Activated T-helper 1 cell treated with anti-CD3 and anti-CD28 coated beads, Interleukin-12 subunit alpha, Interleukin-12 subunit beta, Interleukin-2, Interleukin-4 antibody, amounts not matched to agents 30 ng/mL and 10 ng/mL and 1 ng/mL, durations not matched to agents 14 hours and 24 hours and 36 hours (primary cell): ENCODE measurements at places on chromosomes 3 and 15. TPM values are rescaled to one million over a fixed set of nuclear protein-coding genes. Genes with fewer than 3 reads are reported as not detected.
A peak's percentile ranks its signal among the peaks of the same experiment; 100 is the strongest.

DNA sequence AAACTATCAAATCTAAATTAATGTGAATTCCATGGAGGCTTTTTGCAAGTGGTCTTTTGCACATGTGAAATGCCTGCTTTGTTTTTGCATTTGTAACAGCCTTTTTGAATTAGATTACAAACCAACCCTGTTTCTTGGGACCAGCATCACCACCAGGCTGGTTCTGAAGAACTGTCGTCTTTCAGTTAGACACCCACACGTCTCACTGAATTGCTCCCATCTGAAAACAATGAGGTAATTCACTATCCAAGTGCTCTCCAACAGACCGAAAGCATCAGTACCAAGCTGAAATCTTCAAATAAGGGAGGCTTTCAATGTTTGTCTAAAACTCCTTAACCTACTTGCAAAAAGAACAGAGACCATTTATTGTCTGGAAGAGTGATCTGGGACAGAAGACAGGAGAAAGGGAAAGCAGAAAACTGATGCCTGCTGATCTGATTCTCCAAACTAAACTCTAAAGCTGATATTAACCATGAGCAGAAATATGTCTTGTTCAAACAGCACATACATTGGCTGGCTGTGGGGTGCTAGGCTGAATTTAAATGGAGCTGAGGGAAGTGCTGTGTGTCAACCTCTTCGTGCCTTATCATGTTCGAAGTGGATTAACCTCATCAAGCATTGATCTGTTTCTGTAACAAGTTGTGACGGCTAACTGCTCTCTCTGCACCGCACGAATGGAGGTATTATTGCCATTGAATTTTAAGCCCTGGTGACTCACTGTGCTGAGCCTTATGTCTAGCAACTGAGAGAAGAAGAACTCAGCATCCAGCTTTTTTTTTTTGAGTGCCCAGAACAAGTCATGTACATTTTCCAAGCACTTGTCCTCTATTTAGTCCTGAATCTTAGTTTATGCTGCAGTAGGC, 213.7 kb upstream of the P2RY1 start:
- DNase-seq, result no peak

CHRNA7 gene
- not detected in 2 replicates for total RNA-seq

GRCh38 chr3:99418709-99419108, 219.7 kb upstream of the COL8A1 start:
- no peak for DNase-seq

DNA sequence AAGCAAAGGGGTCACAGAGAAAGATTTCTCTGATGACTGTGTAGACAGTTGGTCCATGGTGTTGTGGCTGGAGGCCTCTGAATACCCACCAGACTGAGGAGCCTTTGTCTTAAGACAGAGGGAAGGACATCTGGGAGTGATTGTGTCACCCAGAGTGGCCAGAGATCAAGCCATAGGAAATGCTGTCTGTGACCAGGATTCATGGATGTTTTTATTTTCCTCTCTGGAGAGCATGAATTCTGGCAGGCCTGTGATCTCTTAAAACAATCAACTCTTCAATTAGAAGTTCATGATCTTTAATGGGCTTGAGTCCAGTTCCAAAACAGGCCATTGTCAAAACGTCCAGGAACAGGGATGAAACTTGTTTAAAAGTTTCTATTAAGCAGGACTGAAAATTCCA, 198.9 kb upstream of the CTDSPL start:
- DNase-seq, result no peak

ADAMTS9 gene
- not detected in 2 replicates for total RNA-seq

ERICH6 gene
- total RNA-seq, result not detected in 2 replicates

DNA sequence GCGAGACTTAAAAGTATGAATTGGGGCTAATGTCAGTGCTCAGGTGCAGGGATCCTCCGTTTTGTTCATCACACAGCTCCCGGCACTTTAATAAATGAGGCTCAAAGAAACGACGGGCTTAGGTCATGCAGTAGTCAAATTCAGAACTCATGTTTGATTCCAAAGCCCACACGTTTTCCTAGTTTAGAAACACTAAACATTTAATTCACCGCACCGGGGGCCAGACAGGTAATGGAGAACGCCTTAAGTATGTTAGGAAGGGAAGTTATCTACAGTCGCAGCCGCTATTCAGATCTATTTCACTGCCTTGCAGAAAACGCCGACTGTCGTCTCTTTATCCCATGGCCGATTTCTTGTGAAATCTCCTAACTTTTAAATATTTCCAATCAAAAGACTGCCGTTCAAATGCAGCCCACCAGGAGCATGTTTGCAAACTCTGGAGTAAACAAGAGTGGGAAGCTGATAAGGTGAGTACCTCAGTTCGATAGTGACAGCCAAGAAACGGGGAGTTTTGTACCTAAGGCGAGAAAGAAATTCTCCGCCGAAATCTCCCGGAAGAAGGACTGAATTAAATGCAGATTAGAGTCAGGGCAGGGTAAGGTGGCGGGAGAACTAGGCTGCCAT, 569 bp downstream of the HIGD2B start:
- no peak for DNase-seq

DNA sequence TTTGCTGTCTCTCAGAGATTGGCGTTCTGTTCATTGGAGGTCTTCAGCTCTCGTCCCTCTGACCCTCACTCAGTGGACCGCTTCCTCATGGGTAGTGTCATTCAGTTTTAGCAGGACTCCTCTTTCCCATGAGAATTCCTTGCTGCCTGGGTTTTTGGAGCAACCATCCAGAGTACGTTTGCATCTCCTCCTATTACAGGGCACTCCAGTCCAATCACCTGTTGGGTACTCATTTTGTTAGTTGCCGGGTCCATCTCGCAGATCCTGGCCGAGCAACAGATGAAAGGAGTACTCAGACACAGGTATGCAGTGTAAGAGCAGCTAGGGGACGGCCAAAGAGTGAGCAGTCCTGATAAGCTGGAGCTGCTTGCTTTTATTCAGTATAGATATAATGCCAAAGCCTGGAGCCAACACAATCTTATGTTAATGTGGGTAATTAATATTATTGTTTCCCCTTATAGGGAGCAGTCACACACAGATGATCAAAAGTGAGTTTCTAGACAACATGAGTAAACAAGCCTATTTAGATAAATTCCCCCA, 49.6 kb downstream of the ISG20 start:
- no peak for DNase-seq

SAMD7 gene
- not detected in 2 replicates for total RNA-seq

- DNase-seq, result peak; percentile 33
Observed at GRCh38 chr3:32240159-32240545, 1.7 kb downstream of the CMTM8 start.

DNA sequence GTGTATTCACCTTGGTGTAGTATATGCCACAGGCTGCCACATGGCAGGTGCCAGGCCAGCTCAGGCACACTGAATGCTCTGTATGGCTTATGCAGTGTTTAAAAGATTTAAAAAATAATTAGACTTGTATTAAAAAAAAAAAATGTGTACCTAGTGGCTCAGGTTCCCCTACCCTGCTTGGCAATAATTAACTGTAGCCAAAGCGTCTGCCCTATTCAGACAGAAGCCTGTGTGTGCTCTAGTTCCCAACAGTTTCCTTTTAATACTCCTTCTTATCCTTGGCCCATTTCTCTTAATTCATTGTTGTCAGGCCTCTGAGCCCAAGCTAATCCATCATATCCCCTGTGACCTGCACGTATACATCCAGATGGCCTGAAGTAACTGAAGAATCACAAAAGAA, 752.2 kb upstream of the CFAP20DC start:
- DNase-seq, result no peak

ADCY5 gene
- not detected in 2 replicates for total RNA-seq

SERINC4 gene
- 0.39 and 0.41 TPM in 2 replicates for total RNA-seq

DNA sequence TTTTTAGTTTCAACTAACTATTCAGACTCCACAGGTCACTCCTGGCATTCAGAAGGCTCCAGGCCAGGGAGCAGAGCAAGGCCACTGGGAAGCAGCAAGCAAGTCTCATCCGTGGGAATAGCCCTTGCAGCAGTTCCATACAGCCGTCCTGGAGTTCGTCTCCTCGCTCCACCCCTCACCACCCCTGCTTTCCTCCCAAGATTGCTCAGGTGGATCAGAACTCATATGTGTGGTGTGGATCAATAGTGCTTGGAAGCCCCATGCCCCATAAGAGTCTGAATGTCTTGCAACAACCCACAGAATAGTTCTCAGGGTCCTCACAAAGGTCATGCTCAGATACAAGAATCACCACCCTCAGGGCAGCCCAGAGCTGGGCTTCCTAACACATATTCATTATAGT, 44.5 kb downstream of the SUSD5 start:
- no peak for DNase-seq

INAFM2 gene
- total RNA-seq, result 19.2 and 25.1 TPM in 2 replicates

BCHE gene
- not detected in 2 replicates for total RNA-seq

GRCh38 chr15:75143738-75144334, 57.8 kb upstream of the C15orf39 start:
- DNase-seq, result no peak

GRCh38 chr3:147945968-147946519, 536.9 kb downstream of the ZIC1 start:
- DNase-seq, result no peak

GOLGA8H gene
- total RNA-seq, result not detected in 2 replicates

FGD5 gene
- total RNA-seq, result not detected in 2 replicates

DNA sequence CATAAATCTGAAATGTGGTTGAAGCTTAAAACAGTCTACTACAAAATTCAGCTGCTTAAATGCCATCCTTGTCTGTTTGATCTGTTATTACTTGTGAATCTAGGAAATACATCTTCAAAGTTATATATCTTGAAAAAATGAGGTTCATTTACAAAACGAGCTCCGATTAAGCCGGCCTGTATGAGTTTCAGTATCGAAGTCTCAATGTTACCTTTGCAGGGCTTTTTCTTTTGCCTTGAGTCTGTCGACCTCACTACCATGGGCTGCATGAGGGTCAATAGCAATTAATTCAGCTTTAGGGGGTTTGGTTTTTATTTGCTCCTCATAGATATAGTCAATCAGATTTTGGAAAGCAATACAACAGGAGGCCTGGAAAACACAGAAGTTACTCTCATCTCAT, 23.2 kb downstream of the ERICH6 start:
- DNase-seq, result no peak
